NCI-H1694 treated with DMSO at 0.1 percent for 48 hours (cell line): ENCODE measurements at places on chromosomes 12 and 14.
A peak's percentile ranks its signal among the peaks of the same experiment; 100 is the strongest.

DNA sequence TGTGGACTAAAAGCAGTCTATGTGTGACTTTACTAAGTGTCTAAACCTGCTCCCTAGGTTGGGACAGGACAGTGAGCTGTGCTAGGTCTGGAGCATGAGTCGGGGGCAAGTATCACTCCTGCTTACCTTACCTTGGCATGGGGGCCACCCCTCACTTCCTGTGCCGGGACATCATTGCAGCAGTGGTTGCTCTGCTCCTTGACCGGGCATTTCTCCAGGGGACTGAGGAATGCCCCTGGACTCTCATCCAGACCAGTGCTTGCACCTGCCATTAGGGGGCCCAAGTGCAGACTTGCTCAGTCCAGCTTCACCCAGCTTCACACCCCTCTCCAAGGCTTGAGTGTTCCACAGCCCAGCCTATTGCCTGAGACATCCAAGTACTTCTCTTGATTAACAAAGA lies 84.7 kb upstream of the NELL2 start:
- no peak for DNase-seq

- DNase-seq: no peak
Measured at GRCh38 chr12:90842477-90842876, 112.5 kb downstream of the CCER1 start.

GRCh38 chr14:88233915-88234314 lies 89.2 kb downstream of the KCNK10 start:
- DNase-seq: peak; percentile 43

DNA sequence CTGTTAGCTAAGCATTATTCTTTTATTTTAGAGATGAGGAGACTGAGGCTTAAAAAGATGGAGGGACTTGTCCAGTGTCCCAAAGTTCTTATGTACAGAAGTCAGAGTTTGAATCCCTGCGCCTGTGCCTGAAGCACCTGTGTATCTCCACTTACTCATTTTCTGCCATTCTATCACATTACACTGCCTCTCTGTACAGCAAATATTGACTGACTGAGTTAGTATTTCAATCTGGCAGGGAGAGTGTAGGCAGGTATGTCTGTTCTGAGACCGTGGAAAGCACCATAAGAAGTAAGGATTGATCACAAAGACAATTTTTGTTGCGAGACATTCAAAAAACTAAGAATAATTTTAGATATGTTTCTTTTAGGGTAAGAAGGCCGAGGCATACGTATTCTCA lies 162.7 kb downstream of the KITLG start:
- DNase-seq: no peak

- no peak for DNase-seq
Measured at GRCh38 chr14:96198430-96199130, 6.1 kb upstream of the BDKRB2 start.

- DNase-seq: no peak
Measured at GRCh38 chr12:779745-780734, 27.7 kb downstream of the WNK1 start.

- DNase-seq: no peak
Measured at GRCh38 chr12:1847411-1847810, 27.0 kb downstream of the LRTM2 start.

DNA sequence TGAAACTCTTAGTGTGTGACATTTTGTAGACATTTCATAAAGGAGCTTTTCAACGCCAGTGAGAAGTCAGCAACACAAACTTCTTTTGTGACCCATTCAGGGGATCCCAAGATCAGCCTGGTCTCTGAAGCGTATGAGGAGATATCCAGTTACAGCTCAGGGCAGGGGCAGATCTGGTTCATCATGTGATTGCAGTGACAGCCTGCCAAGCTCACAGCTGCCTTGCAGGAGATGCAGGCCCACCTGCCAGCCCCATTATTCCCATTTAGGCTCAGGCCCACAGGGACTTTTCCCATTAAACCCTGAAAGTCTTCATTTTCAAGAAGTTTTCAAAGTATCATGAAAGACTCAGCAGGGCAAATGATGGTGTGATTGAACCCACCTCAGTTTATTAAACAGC lies 38.3 kb downstream of the SRGAP1 start:
- peak; percentile 58 for DNase-seq

- DNase-seq: no peak
Measured at GRCh38 chr12:12121061-12121460, 50.3 kb downstream of the BCL2L14 start.

- DNase-seq: no peak
Measured at GRCh38 chr12:28876196-28876798, 272.8 kb upstream of the FAR2 start.

GRCh38 chr14:73237219-73237785 lies at the start of gene PAPLN:
TSS of gene PAPLN (plus strand) at chr14:73237506. CDS start at chr14:73239779, 2,273 bp downstream.
- no peak for DNase-seq

DNA sequence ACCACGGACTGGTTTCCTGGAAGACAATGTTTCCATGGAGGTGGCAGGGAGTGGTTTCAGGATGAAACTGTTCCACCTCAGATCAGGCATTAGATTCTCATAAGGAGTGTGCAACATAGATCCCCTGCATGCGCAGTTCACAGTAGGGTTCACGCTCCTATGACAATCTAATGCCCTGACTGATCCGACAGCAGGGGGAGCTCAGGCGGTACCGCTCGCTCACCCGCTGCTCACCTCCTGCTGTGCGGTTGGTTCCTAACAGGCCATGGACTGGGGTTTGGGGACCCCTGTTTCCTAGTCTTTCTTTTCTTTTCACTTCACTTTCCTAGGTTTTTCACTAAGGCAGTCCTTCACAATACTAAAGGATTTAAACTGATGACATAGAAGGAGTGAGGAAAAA lies 39.6 kb downstream of the GUCY2C start:
- no peak for DNase-seq
